Activated CD8-positive, alpha-beta T cell treated with anti-CD3 and anti-CD28 coated beads, Interleukin-2, amount 10 ng/mL, durations not matched to agents 7 days and 5 days (primary cell): ENCODE measurements at places on chromosomes 13 and 19. TPM values are rescaled to one million over a fixed set of nuclear protein-coding genes. Genes with fewer than 3 reads are reported as not detected.

The CBY2 gene
- not detected for total RNA-seq

The SLITRK5 gene
- total RNA-seq = not detected

The PSG1 gene
- not detected for total RNA-seq

The CYSLTR2 gene
- 2.9 TPM for total RNA-seq

The WDR87 gene
- total RNA-seq = not detected

The LIM2 gene
- total RNA-seq = not detected

The IZUMO4 gene
- total RNA-seq = 8.7 TPM

The ZFP14 gene
- 4.1 TPM for total RNA-seq

The DIRAS1 gene
- total RNA-seq = not detected
